ENCODE measurements at places on chromosomes 11 and 22.

GRCh38 chr22:38572065-38572464, 2.1 kb upstream of the DMC1 start:
- DNase-seq: peak; percentile 71

GRCh38 chr22:18110194-18110953, at the start of gene TUBA8:
Gene TUBA8 (plus strand): TSS chr22:18110809. CDS start chr22:18110866, 57 bp downstream.
- no peak for DNase-seq

- no peak for DNase-seq
These were observed 41.1 kb downstream of the LIF start for GRCh38 chr22:30205281-30206115.

DNA sequence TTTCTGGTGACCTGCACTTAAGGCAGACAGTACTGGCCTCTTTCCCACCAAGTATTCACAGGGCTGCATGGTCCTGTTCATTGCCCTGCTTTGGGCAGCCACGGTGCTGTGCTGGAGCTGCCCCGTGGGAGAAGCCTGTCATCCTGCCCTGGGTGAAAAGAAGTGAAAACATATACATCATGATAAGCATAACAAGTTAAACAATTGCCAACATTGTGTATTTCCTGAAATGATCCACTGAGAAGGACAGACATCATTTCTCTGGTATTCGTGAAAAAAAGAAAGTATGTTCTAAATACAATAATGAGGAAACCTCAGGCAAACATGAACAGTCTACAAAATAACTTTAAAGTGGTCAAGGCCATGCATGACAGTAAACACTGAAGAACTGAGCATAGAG, 393.1 kb downstream of the TMEM135 start:
- DNase-seq: no peak

GRCh38 chr11:67113231-67113721, 5.8 kb upstream of the KDM2A start:
- peak; percentile 95 for DNase-seq

GRCh38 chr11:61774411-61774810, 18.0 kb downstream of the TMEM258 start:
- DNase-seq: no peak

DNA sequence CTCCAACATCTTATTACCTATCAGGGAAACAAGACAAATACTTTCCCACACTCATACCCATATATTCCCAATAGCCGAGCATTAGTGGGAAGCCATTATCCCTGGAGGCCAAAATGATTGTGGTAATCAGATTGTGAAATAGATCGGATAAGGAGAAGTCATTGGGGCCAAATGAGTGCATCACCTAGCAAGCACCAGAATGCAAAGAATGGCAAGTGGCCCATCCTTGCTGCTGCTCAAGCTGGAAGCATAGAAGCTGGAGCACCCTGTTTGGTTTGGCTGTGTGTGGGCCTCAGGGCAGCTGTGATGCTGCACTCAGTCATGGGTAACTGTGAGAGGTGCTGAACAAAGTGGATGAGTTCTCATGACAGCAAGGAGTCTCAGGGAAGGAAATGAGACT, 18.7 kb upstream of the DBX1 start:
- DNase-seq: no peak

DNA sequence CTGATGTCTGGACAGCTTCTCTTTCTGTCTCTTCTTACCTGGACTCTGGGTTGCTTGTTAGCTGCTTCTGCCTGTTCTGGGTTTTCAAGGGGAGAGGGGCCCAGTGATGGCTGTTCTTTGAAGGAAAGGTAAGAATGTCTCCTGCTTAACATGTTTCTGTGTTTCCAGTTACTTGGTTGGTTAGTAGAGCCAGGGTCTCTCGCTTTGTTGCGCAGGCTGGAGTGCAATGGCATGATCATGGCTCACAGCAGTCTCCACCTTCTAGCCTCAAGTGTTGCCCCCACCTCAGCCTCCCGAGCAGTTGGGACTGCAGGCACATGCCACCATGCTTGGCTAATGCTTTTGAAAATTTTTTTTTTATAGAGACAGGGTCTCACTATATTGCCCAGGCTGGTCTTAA, 126.6 kb downstream of the BCR start:
- no peak for DNase-seq

- peak; percentile 51 for DNase-seq
These were observed 20.9 kb downstream of the SERGEF start for GRCh38 chr11:17991783-17992433.

DNA sequence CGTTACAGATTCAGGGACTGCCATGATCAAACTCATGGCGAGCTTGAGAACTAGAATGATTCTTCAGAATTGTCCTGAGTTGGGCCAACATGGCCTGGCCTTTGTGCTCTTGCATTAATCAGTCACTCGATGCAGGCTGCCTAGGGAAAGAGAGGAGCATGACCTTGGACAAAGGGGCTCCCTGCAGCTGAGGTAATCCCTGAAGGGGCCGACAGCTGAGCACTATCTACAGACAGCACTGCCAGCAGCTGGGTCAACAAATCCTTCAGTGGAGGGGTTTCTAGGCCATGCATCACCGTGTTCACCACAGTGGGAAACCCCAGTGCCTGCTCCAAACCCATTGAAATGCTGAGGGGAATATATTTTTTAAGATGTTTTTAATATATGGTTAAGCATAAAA, 159.5 kb upstream of the POU2AF2 start:
- no peak for DNase-seq

DNA sequence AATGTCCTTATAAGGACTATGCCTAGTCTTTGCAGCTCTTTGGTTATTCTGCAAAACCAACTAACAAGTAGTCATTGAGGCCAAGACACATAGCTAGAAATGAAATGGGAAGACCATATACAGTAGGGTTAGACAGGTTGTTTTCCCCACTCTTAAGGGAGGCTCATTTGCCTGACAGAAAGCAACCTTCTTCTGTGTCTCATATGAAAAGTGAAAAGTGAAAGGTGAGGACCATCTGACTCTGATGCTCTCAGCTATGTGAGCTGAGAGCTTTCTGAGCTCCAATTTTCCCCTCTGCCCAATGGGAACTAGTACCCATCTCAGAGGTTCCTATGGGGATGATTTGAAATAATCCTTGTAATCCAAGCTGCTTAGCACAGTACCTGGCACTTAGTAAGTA, 142.0 kb upstream of the BDNF start:
- no peak for DNase-seq

GRCh38 chr22:40218152-40218551, 40.4 kb downstream of the TNRC6B start:
- DNase-seq: no peak

- no peak for DNase-seq
These were observed 65.2 kb downstream of the ZBTB16 start for GRCh38 chr11:114124601-114125144.

- no peak for DNase-seq
These were observed 12.4 kb downstream of the TMA7B start for GRCh38 chr22:39972641-39973040.

DNA sequence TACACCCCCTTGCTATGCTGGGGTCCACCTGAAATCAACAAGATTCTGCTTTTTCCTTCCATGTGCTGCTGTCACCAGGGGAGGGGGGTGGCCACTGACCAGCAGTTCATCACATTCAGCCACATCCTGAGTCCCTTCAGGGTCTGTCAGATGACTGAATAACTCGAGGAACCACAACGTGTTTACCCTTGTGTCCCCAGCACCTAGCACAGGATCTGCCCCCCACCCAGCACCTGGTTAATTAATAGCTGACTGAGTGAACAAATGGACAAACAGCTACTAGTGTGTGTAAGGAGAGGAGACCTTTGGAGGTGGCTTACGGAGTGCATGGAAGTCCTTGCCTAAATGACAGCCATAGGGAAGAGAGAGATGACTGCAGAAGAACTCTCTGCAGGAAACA, 119.5 kb upstream of the NCAM1 start:
- DNase-seq: no peak

DNA sequence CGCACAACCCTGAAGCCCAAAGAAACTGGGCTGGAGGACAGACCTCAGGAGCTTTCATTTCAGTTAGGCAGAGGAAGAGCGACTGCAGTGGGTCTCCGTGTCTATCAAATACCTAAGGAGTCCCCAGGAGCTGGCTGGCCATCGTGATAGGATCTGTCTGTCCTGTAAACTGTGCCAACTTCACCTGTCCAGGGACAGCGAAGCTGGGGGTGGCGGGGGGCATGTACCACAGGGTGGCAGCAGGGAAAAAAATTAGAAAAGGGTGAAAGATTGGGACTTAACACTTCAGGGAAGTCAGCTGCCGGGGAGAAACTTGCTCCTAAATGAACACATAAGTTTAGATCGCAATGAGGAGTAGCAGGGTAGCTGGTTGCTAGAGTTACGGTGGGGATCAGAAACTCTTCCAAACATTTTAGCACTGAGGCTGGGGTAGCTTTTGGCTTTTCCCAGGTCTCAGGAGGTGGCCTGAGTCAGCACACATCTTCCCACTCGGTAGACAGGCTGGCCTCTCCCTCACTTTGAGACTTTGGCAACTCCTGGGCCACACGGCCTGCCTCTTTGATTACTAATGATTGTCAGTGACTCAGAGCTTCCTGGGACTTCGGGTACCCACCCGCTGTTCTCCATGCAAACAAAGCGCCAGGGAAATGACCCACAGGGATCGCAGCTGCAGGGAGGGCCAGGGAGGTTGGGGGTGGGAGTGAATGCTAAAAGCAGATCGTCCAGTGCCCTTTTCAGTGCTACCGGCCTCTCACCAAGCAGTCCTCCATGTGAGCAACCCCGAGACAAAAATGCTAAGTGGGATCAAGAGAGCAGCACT, 2.9 kb upstream of the MTFP1 start:
- no peak for DNase-seq

DNA sequence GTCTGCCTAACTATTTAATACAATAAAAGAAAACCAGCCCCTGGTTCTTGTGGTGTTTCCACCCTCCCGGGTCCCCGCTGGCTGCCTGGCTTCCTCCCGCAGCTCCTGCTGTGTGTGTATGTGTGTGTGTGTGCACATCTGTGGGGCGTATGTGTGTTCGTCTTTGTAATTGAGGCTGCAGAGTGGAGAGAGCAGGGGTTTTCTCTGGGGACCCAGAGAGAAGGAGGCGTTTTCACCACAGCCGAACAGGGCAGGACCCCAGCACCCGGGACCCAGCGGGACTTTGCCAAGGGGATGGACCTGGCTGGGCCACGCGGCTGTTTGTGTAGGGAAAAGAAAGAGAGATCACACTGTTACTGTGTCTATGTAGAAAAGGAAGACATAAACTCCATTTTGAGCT, 42.7 kb downstream of the IGLL1 start:
- DNase-seq: no peak

DNA sequence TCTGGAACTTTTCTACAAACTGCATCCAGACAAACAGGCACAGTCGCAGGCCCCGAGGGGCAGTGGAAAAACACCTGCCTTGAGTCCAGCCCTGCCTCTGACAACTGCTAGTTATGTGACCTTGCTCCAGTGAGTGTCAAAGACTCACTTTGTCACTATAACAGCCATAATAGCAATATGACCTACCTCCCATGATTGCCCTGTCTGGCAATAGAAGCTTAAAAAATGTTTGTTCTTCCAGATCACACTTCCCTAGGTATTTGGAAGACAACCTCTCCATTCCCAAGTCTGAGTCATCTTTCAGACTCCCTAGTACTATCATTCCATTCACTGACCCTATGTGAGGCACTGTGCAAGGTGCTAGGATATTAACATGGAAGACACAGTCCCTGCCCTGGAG, 74.5 kb downstream of the RPL27A start:
- no peak for DNase-seq

DNA sequence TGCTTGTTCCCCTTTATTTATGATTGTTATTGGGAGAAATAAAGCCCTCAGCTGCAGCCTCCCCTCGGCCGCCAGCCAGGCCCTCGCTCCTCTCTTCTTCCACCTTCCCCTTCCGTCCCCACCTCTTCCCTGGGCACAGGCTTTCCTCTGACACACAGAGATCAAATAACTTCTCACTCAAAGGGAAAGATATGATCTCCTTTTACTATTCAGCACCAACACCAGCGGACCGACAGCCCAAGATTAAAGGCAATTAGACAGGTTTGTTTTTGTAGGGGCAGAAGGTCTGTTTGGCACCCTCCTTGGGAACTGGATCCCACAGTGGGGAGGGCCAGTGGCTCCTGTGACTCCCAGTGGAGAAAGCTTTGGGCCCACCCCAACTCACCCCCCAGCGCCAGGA, 23.0 kb downstream of the NECTIN1 start:
- no peak for DNase-seq

DNA sequence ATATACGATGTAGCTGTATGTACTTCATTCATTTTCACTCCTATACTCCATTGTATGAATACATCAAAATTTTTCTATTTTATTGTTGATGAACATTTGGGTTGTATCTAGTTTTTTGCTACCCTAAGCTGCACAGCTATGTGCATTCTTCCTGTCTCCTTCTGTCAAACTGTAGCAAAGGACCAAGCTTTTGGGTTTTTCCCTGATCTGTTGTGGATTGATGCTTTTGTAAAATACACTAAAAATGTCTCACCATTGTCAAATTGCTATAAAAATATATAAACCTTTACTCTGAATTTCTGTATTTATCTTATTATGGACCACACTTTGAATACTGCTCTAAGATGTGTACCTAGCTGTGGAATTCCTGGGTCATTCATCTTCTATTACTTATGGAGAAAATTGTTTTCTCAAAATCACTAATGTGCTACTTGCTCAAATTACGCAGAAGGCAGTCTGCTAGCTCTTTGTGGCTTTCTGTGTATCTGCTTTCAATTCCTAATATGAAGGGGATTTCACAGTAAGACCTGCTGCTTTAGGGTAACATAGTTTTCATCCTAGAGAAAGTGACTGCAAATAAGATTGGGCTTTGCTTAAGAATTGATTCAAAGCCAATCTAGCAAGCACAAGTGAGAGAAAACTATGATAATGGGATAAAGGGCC, 123.4 kb downstream of the CYP2R1 start:
- DNase-seq: peak; percentile 70

- DNase-seq: no peak
These were observed 948.5 kb upstream of the CCDC90B start for GRCh38 chr11:84234462-84235202.

GRCh38 chr11:43282607-43283440, 29.0 kb upstream of the API5 start:
- DNase-seq: peak; percentile 55

DNA sequence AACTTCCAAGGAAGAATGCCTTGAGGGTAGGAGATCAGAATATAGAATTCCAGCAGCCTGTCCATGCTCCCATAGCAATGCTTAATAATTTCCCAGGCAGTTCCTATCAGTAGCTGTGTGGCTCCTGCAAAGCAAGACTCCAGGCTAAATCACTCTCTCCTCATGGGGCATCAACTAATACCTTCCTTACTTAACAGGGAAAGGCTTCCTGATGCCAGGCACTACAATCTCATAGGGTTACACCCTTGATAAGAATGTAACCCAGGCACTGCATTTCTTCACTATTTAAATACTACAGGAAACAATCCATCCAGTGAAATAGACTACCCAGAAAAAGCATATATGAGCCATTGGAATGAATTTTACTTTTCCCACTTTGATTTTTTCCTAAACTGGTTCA, 615.0 kb upstream of the ARHGAP42 start:
- DNase-seq: no peak

GRCh38 chr11:2653930-2654739, 45.7 kb downstream of the KCNQ1OT1 start:
- DNase-seq: no peak

DNA sequence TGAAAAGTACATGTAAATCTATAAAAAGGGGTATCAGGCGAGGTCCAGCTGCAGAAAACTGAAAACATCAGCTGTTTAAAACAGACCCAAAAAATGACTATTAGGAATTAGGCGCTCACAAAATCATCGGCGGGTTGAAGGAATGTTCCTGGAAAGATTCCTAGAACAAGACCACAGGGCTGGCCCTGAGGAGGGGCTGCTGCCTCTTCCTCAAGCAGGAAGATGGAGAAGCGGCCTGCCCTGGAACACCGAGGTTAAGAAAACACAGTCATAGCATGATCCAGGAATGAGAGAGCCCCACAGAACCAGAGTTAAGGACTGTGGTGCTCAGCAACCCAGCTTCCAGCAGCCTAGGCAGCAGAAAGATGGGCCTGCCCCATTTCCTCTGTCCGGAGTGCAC, 78.4 kb downstream of the C11orf91 start:
- DNase-seq: peak; percentile 39

Data from MM.1S (cell line).